ENCODE measurements at places on chromosomes 1 and 21.
A peak's percentile ranks its signal among the peaks of the same experiment; 100 is the strongest.

DNA sequence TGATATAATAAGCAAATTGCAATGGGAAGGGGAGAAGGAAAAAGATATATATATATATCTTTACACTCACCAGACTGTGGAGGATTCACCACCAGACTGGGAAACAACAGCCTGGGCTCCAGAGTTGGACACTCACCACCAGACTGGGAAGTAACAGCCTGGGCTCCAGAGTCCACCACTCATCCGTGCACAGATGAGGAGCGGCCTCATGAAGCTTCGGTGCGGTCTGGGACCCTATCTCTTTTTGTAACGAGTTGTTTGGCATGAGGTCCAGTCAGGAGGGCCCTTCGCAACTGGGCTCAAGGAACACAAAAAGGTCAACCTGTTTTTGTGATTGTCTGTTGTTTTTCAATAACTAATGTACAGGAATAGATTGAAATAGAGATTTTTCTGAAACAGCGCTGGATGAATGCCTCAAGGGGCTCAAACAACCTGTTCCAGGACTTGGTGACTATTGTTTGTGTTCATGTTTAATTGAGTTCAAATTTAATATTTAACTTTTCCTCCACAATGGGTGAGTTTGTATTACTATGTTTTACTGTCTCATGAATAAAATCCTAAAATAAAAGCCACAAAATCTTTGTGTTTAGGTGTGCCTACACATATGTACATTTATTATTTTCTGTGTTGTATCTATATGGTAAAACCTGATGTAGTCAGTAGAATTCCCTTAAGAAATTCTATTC lies 40.1 kb downstream of the S100A10 start:
- peak; percentile 95 for DNase-seq

- DNase-seq = peak; percentile 29
These were observed 20.0 kb downstream of the S100A6 start for GRCh38 chr1:153515504-153516394.

DNA sequence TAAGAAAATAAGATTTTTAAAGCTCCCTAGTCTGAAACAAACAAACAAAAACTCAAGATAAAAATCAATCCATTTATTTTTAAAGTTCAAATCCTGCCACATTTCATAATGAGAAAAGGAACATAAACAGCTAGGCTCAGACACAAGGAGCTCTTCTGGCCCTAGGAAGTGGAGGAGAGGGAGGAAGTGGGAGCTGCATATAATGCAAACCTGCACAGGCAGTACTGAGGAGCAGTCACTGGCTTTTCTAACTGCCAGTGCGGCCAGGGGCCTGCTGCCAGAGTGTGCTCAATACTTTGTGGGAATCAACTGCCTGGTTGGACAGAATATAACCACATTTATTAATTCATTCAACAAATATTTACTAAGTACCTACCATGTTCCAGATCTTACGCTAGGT lies 139.8 kb upstream of the SPATA6 start:
- DNase-seq = no peak

- DNase-seq = no peak
These were observed 65.4 kb downstream of the VWA5B1 start for GRCh38 chr1:20355828-20356735.

DNA sequence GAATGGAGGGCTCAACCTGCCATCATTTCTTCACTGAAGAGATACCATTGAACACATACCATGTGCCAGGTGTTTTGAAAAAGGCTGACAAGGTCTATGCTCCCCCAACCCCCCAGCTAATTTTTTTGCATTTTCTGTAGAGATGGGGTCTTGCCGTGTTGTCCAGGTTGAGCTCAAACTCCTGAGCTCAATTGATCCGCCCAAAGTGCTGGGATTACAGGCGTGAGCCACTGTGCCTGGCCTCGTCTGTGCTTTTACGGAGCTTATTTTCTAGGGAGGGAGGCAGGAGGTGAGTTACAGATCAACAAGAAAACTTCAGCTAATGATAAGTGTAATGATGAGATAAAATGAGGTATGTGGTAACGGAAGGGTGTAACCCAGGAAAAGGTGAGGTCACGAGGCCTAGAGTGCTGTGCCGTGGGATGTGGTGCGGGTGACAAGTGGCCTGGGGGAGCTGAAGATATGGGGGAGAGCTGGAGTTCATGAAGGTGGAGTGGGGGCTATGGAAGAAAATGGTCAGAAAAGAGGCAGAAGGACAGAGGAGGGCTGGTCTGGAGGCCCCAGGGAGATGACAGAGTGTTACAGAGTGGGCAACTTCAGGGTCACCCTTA lies 28.2 kb downstream of the FAAH start:
- no peak for DNase-seq

- no peak for DNase-seq
These were observed 360.1 kb upstream of the RGS18 start for GRCh38 chr1:191798178-191798577.

DNA sequence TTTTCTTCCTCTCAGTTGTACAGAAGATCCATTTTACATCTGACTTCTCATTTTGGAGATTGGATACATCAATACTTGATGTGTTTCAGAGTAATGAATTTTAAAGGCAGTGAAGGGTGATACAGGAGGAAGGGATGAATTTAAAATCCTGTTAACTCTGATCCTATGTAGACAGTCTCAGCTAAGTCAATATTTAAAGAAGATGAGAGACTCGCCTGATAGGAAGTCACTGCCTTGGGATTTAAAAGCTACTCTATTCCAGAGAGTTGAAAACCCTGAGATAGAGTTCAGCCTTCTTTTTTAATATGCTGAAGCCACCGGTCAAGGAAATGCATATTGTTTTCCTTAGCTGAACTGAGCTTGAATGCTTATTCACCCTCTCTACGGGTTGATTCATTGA lies 42.7 kb downstream of the HUNK start:
- DNase-seq = no peak

DNA sequence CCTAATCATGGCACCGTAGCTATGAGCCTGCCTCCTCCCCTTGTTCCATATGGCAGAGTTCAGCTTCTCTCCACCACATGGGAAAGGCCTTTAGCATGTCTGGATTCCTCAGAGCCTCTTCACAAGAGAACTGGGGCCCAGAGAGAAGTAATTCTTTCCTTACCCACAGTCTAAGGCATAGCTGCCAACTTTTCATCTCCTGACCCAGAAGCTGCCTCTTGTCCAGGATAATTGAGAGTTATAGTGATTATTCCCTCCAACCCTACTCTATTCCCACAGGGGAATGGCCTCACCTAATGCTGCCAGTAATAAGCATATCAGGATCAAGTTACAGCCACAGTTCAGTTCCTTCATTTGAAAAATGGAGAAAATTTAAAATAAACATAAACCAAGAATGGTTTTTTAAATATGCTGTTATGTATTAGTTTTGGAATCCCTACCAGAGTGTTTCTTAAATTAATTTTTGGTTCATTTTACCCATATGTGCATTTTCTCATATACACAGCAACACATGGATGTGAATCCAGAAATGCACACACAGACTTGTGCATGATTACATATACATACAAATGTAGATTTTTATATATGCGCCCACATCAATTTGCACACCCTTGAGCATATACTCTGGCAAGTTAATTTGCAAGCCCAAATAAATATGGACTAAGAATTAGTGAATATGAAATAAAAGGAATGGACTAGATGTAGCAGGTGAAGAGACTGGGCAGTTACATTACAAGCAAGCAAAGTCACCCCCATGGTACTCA lies 63.9 kb upstream of the WARS2 start:
- peak; percentile 60 for DNase-seq

GRCh38 chr1:243917863-243918565 lies 68.0 kb upstream of the AKT3 start:
- no peak for DNase-seq

DNA sequence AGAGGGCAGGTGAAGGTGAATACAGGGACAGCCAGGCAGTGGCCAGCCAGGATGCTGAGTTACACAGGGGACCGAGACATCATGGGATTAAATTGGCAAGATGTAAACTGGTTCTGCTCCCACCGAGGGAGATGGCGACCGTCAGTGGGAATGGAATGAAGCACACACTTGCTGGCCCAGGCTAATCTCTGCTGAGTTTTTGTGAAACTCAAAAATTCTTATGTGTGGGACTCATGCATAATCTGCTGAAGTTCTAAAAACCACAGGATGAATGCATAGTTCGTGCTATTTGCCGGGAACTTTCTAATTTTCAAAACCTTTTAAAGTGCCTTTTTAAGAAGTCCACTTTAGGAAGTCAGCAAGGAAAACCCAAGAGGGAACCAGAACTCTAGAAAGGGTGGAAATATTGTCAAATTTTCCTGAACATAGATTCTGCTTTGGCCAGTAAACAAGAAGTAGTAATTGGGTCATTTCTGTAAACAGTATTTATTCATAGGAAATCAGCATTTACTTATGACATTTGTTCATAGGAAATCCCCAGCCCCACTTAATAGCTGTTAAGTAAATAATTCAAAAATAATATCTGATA lies 85.4 kb upstream of the ROR1 start:
- DNase-seq = no peak

- no peak for DNase-seq
These were observed 504.1 kb upstream of the ADGRL2 start for GRCh38 chr1:81296601-81297000.

DNA sequence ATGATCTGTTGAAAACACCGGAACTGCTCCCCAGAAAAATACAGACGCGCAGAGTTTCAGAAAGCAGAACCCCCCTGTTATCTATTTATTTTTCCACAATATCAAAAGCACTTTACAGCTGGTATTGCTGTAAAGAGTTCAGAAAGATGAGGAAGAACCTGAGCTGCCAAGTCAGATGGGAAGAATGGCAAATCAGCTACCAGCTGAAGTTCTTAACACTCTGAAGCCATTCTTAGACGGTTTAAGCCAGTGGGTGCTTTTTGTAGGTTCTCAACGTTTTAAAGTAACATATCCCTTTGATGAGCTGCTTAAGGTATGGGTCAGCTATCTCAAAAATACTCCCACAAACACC lies 714 bp upstream of the AKIRIN1 start:
- no peak for DNase-seq

- peak; percentile 69 for DNase-seq
These were observed 2.4 kb downstream of the UROD start for GRCh38 chr1:45014321-45015028.

GRCh38 chr1:41892301-41892781 lies 26.4 kb downstream of the HIVEP3 start:
- DNase-seq = no peak

GRCh38 chr1:165411396-165411795 lies 33.5 kb downstream of the RXRG start:
- DNase-seq = no peak

GRCh38 chr21:31530897-31531705 lies 128.4 kb upstream of the SOD1 start:
- no peak for DNase-seq

GRCh38 chr1:109816175-109816811 lies 52.6 kb upstream of the EPS8L3 start:
- no peak for DNase-seq

GRCh38 chr1:82284213-82284612 lies 483.5 kb downstream of the ADGRL2 start:
- DNase-seq = no peak

DNA sequence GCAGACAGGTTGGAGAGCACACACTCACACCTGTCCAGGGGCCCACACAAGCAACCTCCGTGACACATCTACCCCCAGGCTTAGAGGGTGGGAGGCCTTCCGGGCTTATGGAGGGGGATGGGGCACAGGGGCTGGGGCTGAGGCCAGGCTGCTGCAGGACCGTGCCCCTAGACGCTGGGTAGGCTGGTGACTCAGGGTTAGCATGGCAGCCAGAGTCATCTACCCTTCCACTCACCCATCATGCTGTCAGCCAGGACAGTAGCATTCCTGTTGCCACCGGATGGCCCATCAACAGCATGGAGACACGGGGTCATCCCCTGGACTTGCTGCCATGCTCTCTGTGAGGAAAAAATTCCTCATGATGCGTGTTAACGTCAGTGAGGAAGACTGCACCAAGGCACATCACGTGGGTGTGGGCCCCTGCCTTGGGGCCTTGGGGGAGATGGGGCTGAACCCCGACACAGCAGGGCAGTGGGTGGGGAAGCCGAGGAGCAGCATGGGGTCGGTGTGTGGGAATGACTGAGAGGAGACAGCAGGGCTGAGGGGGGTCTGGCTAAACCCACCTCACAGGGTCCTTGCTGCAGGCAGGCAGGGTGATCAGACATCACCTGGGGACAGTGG lies 52.8 kb downstream of the WNT9A start:
- DNase-seq = no peak

DNA sequence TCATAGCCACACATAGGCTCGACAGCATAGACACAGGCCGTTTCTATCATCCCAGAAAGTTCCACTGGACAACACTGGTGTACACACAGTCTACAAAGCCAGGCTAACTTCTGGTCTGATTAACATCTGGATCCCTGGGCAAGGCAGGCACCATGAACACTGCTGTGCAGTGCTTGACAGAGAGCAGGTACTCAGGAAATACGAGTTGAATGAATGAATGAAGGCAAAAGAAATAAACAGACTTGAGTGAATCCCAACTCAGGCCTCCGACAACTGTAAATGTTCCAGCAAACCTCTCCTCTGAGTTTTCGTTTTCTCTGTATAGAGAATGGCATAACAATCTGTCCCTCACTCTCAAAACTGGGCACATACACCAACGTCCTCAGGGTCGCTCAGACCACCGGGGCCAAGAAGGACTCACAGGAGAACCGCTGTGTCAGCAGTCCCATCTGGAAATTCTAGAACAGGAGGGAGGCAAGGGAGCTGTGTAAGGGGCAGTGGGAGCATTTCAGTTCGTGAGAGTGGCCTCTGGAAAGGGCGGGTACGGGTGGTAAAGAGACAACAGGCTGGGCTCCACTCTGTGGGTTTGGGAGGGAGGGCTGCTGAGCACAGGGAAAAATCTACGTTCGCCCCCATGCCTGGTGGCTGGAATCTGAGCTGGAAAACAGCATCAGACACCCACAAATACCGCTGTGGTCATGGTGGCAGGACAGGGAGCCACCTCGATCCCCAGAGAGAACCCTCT lies 15.1 kb upstream of the ECE1 start:
- DNase-seq = no peak

DNA sequence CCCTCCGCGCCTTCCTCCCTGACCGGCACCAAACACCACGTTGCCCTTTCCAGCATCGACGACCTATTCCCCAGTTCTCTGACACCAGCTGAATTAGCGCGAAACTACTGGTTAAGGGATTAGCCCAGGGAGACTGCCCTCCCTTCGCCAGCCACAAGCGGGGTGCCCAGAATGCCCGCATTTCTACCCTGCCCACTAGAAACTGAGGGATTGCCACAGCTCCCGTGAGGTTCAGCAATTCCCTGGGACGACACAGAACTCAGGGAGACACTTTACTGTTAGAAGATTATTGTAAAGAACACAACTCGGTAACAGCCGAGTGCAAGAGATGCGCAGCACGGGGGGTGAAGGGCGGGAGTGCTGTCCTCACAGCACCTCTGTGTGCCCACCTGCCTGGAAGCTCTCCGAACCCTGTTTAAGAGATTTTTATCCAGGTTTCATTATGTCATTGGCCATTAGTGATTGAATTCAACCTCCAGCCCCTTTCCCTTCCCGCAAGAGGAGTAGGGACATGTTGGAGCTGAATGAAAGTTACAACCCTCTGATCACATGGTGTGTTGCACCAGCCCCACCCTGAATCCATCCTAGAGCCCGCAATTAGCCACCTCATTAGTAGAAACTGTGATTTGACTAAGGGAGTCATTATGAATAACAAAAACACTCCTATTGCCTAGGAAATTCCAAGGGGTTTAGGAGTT lies 15.8 kb upstream of the RIPPLY3 start:
- no peak for DNase-seq

- no peak for DNase-seq
These were observed 147.4 kb downstream of the TENT5C start for GRCh38 chr1:117753232-117753631.
